ENCODE measurements at places on chromosomes 1 and 21.
A peak's percentile ranks its signal among the peaks of the same experiment; 100 is the strongest.

- DNase-seq: no peak
Observed at GRCh38 chr21:25744854-25745253, 10.1 kb downstream of the GABPA start.

DNA sequence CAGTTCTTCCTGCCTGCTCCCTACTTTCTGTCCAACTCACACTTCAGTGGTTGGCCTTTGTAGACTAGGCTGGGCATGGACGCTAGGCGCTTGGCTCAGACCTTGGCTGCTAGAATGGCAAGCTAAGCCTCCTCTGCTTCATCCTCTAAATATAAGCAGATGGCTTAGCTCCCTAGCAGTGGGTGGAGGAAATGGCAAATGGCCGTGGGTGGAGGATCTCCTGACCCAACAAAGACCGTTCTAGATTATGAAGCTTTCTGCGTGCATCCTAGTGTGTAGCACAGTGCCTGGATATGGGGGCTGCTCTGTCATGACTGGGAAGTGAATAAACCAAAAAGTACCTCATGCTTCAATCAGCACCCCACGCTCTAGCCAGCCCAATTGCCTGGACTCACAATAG, 10.4 kb upstream of the ETV3L start:
- no peak for DNase-seq

DNA sequence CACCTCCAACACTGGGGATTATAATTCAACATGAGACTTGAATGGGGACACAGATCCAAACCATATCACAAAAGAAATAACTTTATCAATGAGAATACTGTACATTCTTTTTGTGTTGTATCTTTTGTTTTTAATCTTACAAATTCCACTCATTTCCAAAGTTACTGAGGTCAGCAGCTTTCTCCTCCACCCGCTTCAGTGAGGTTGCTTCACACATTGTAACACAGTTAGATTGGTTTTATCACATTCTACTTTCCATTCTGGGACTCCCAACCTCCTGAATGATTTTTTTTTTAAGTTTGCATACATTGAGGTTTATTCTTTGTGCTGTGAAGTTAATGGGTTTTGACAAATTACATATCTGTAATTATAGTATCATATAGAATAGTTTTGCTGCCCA, 43.8 kb downstream of the DDAH1 start:
- DNase-seq: no peak

- no peak for DNase-seq
Observed at GRCh38 chr1:212355230-212355969, 59.3 kb downstream of the PACC1 start.

DNA sequence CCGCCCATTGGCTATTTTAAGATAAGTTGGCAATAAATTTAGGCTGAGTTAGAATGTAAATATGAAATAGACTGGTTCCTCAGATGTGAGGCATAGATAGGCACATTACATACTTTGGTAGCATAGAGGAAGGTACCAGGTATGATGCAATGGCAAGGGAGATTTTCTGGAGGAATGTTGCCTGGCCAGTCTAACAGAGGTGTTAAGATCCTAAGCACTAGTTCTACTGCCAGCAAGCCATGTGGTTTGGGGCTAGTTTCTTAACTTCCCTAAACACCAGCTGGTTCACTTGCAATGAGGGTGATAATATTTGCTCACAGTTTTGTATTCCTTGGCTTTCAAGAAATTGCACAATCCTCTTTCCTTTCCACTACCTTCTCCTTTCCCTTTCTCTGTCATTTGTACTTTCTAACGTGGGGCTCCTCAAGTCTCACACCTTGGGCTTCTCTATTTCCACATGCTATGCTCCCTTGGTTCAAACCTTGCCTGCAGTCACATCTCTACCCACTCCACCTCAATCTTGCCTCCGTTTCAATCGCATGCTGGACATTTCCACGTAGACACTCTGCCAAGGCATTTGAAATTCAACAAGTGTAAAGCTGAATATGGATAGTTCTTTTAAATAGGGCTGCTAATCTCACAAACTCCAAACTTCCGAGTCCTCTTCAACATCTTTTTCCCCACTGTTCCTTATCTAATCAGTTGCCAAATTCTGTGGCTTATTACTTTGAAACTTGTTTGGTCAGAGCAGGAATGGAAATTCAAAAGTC, 4.7 kb upstream of the CD55 start:
- no peak for DNase-seq

DNA sequence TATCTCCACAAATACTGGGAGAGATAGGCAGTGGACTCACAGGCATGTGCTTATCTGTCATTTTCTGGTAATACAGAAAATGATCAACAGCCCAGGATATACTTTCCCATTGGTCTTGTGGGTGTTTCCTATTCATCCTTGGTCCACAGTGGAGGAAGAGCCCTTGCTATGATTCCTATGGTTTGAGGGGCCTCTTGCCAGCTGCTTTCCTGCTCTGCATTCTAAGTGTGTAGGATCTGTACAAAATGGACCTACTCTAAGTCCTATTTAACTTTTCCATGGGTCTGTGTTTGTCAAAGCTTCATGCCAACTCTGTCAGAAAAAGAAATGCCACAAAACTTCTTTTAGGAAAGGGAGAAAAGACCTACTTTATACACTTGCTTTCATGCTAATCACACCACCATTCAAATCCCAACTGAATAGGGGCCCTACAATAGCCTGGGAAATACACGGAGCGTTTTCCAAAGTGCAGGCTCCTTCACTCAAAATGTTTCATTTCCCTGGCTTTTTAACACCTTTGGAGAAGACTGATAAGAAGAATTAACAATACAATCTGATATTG, 16.4 kb downstream of the PLPP3 start:
- DNase-seq: no peak

DNA sequence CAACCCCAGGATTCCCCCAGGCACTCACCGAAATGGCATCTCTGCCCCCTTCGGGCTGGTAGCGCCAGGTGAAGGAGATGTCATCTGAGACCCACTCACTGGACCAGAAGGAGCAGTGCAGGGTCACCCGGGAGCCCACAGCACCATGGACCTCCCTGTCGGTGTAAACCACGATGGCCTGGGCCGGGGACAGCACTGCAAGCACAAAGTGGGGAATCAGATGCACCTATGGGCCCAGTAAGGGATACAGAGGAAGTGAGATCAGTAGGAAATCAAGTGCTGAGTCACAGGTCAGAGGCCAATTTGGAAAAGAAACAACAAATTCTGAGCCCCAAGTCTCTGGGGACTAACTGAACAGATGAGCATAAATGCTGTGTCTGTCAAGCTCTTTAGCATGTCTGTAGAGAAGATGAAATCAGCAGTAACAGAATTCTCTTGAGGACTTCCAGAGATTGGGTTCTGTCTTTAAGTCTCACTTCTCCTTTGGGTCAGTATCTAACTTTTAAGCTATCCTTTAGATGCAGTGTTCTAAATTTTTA, 2.5 kb downstream of the MPZ start:
- no peak for DNase-seq

DNA sequence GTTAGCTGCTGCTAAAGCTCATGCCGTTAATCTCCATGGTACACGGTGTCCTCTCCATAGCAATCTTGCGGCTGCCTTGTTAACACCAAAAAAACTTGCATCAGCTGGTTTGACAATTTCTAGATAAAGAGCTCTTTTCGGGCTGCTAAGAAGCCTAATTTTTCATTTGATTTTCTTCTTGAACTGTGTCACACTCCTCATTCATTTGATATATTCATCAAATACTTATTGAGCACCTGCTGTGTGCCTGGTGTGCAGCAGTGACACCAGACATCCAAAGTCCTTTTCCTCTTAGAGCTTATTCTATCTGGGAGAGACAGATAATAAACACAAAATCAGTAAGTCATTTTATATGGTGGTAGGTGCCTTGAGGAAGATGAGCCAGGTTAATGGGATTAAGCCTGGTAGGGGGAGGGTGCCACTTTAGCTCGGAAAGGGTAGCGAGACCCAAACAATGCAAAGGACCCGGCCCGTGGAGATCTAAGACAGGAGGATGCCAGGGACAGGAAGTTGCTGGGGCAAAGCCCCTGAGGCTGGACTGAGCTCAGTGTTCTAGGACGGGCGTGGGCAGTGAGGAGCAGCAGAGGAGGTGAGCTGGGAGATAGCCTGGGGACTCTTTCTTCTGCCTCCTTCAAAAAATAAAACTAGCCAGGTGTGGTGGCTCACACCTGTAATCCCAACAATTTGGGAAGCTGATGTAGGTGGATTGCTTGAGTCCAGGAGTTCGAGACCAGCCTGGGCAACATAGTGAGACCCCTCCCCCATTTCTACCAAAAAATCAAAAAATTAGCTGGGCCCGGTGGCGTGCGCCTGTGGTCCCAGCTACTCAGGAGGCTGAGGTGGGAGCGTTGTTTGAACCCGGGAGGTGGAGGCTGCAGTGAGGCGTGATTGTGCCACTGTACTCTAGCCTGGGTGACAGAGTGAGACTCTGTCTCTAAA, 50.7 kb upstream of the LGALS8 start:
- no peak for DNase-seq

- DNase-seq: no peak
Observed at GRCh38 chr1:103371234-103371633, 154.3 kb upstream of the RNPC3 start.

DNA sequence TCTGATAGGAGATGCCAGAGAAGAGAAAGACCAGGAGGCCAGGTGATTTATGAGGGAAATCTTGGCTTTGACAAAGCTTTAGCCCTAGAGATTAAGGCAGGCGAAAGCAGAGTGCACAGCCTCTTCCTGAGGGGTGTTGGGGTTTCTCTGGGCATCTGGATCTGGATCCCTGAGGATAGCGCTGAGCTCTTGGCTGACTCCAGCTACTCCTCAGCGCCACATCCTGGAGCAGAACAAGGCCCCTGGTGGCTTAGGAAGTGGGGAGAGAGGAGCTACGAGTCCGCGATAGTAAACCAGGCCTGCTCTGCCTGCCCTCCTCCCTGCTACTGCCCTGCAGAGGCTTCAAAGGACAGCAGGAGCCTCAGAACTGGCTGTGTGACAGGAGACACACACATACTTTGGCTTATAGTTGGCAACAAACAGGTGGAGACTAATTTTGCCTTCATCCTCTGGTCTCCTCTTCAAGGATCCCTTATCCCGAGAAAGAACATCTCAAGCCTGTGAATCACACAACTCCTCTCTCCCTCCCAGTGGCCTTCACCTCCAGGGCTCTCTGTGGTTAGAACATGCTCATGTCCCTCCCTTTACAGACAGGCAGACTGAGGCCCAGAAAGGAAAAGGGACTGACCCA, 66.9 kb downstream of the TRABD2B start:
- no peak for DNase-seq

GRCh38 chr1:111221633-111222291, 5.8 kb upstream of the CHI3L2 start:
- DNase-seq: peak; percentile 73

Measured in activated CD4-positive, alpha-beta T cell treated with anti-CD3 and anti-CD28 coated beads for 48 hours (primary cell).